Substantia nigra (tissue), 51 donors: ENCODE measurements at places on chromosomes 11 and 22.

- DNase-seq: no peak
Measured at GRCh38 chr11:60785806-60786361, 751 bp downstream of the MS4A10 start.

- no peak for DNase-seq
Measured at GRCh38 chr11:14422052-14422813, 63.2 kb upstream of the RRAS2 start.

GRCh38 chr22:41862530-41863266, 29.8 kb downstream of the SREBF2 start:
- DNase-seq: no peak

DNA sequence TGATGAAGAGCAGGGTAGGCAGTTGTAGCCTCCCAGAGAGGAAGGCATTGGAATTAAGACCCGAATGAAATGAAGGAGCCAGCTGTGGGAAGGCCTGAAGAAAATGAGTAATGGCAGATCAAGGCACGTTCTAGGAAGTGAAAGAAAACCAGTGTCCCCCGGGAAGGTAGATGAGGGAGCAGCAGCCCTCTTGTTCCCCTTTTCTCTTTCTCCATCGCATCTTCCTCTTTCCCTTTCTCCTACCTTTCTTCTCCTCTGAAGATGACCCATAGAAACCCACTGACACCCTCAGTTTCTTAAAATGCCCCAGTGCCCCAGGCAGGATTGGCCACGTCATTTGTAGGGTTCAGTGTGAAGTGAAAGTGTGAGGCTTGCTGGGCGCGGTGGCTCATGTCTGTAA, 172.6 kb upstream of the SEZ6L start:
- no peak for DNase-seq
